Activated naive CD4-positive, alpha-beta T cell treated with anti-CD3 and anti-CD28 coated beads for 36 hours (primary cell): ENCODE measurements at places on chromosomes 11 and 22.
A peak's percentile ranks its signal among the peaks of the same experiment; 100 is the strongest.

DNA sequence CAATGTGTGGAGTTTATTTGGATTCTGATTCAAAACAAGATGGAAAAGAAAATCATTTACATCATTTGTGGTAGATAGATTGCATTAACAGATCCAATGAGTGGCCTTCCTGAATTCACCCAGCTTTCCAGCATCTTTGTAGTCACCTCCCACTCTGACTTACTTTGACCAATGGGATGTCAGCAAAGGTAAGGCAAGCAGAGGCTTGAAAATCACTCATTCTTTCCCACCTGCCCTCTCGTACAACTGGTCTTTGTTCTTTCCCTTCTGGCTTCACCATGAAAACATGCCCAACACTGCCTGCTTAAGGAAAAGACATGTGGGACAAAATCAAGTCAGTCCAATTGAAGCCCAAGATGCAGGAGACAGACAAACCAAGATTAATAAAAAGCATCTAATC lies 202.1 kb downstream of the TTC28 start:
- no peak for DNase-seq

DNA sequence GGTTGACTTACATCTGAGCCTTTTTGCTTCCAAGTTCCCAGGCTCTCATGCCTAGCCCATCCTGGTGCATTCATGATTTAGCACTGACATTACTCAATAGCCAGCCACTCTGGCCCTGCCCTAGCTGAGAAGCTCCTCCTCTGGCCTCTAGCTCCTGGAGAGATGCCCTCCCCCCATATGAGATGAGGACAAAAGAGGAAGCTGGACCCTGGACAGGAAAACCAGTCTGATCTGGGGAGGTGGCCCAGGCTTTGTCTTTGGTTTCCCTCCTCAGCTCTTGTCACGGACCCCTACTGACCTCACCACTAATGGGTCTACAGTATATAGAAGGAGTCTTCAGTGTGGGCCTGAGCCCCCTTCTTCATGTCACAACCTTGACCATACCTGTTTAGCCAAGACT lies 3.0 kb downstream of the RHOG start:
- DNase-seq = no peak

DNA sequence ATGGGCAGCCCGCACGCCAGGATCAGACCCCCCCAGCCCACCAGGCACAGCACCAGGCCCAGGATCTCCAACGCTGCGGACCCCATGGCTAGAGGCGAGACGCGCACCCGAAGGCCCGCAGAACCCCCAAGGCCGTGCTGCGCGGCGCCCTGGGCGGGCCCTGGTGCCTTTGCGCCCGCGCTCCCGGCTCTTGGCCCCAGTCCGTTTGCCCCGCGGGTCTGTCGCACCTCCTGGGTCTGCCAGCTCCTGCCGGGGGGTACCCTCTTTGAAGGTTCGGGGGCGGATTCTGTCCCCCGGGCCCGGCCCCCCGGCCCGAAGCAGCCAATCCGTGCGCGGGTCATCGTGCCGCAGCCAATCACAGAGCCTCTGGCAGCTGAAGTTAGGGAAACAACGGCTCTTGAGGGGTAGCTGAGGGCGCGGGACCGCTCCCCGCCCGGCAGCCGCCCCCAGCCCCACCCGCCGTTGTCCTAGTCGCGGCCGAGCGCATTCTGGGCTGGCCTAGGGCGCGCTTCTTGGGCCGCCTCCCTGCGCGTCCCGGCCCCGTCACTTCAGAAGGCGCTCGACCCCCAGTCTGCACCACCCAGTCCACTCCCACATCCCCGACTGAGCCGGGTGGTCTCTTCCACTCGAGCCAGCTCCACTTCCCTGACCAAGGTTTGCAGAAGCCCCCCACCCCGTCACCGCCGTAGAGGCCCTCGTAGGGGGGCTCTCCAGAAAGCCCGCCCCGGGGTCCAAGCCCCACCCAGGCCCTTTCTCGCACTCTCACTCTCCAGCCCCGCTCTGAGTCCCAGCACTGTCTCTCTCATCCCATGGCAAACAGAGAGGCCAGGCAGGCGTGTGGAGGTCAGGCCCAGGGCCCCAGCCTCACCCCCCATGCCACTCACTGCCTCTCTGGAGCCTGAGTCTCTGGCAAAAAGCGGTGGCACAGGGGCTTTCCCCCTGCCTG lies at the start of gene CLDN5:
Gene CLDN5, minus strand, starts transcription at position 241 of the 946 bp plus-strand sequence. Its CDS starts 155 bp downstream, at position 86.
- no peak for DNase-seq

GRCh38 chr11:103465555-103466140 lies 356.4 kb downstream of the DYNC2H1 start:
- no peak for DNase-seq

DNA sequence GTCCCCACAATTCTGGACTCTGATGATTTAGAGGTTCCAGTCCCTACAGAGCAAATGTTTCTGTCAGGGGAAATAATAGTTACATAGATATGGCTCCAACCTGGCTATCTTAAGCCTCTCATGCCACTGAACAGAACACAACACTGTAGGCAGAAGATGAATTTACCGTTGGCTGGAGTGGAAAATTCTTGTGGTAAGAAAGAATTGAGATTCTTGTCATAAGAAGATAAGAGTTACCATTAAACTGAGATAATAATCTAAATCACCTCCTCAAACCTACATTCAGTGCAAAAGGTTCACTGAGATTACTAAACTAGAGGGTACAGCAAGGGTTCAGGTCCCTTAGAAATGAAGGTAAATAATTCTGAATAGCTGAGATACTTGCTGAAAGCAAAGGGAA lies 10.1 kb upstream of the NAALAD2 start:
- no peak for DNase-seq

DNA sequence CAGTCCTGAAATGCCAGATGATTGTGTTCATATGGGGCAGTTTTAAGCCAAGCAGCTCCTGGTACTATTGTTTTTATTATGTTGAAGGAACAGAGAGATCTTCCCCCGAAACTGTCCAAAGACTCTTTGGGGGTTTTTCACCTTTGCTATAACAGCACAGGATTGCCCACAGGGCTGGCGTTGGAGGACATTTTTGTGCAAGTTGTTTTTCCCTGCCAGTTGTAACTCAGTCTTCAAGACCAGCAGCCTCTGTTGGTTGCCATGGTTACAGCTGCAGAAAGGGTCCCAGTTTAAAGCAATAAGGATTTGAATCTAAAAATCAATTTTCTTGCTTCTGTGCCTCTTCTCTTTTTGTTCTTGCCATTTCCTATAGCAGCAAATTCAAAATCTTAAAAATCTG lies 45.4 kb upstream of the YWHAH start:
- DNase-seq = no peak

DNA sequence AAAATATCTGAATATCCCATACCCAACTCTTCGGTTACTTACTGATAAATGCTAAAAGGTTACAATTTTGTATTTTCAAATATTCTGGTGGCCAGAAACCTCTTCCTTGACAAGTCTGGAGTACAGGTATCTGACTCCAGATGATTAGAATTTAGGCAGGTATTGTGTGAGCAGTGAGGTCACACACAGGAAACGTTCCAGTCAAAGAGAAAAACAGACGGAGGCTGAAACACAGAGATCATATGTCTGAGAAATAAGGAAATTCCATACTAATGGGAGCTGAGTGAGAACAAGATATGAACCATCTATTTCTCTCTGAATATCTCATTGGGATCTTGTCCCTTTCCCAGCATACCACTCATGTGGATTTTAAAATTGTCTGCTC lies 89.4 kb upstream of the IGLL5 start:
- no peak for DNase-seq

- DNase-seq = no peak
Observed at GRCh38 chr22:48210198-48210580, 1447.7 kb downstream of the TBC1D22A start.

GRCh38 chr11:94088906-94089305 lies 39.7 kb upstream of the PANX1 start:
- DNase-seq = no peak

GRCh38 chr11:1171985-1172728 lies 14.4 kb downstream of the MUC5AC start:
- no peak for DNase-seq

GRCh38 chr11:115191761-115192160 lies 312.5 kb downstream of the CADM1 start:
- no peak for DNase-seq

GRCh38 chr11:12377106-12377823 lies at the start of gene PARVA:
TSS of gene PARVA (plus strand) at chr11:12377571. CDS start at chr11:12377648, 77 bp downstream.
- no peak for DNase-seq

GRCh38 chr11:73729594-73730206 lies 31.2 kb downstream of the RAB6A start:
- peak; percentile 23 for DNase-seq

DNA sequence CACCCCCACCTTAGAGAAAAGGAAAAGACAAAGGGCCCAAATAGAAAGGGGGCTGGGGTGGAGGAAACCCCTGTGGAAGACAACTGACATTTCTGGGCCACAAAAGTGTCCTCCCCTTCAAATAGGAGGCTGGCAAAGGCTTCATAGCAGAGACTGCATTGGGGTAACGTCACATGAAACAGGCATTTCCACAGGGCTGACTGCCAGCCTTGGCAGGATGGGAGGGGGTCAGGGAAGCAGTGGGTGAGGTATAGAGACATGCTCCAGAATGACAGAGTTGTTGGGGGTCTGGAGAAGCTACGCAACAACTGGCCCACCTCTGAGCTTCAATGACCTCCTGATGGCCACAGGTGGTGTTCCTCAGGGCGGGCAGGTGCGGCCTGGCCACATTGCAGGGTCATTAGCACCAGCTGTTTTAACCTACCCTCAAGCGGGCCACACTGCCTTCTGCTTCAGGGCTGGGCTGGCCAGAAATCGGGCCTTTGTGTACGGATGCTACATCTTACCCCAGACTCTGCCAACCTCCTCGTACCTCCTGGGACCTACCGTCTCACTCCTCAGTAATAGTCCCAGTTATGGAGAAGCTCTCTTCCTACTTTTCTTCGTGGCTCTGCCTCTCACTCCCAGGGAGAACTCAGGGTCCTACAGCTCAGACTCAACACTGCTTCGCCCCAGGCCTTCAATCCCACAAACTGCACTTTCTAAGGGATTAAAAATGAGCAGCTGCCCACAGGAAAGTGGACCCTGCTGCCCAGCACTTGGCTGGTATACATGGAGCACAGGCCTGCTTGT lies 160.0 kb upstream of the NCAM1 start:
- no peak for DNase-seq
